ENCODE measurements at places on chromosomes 7 and 10. TPM values are rescaled to one million over a fixed set of nuclear protein-coding genes. Genes with fewer than 3 reads are reported as not detected.
A peak's percentile ranks its signal among the peaks of the same experiment; 100 is the strongest.

DNA sequence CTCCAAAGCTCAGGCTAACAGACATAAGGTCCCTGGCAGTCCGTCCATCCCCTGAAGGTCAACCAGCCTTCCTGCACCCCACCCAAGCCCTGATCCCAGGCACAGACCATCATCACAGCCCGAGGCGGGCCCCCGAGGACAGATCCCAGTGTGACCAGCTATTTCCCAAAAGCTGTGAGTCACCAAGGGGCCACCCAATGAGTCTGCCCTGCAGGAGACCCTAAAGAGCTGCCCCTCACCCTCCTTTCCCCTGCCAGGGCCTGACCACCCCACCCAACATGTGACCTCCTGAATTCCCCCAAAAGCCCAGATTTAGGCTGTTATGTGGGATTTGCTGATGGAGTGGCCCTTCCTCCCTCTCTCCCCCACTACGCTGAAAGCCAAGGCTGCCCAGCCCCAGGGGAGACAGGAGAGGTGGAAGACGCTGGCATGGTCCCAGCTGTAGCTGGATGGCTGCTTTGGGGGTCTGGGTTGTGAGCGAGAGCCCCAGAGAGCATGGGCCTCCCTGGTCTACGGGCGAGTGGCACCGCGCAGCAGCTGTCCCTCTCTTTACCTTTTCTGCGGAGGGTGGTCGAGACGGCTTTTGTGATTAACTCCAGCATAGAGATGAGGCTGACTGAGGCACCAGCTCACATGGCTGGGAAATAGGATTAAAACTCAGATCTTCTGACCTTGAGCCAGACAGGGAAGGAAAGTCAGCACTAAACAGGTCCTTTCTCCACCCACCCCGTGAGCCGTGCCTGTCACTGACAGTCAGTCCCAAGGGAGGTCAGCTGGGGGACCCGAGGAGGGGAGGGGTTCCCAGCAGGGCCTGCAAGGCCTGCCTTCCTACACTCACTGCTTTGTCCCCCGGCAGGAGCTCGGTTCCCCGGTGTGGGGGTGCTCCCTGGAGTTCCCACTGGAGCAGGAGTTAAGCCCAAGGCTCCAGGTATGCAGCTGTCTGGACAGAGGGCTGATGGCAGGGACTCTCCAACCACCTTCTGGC, 16.7 kb downstream of the ELN start:
- DNase-seq = no peak

GRCh38 chr7:148787571-148788295, 89.0 kb downstream of the CUL1 start:
- DNase-seq = no peak

- peak; percentile 13 for DNase-seq
These were observed 6.8 kb downstream of the AEBP1 start for GRCh38 chr7:44110719-44111635.

DNA sequence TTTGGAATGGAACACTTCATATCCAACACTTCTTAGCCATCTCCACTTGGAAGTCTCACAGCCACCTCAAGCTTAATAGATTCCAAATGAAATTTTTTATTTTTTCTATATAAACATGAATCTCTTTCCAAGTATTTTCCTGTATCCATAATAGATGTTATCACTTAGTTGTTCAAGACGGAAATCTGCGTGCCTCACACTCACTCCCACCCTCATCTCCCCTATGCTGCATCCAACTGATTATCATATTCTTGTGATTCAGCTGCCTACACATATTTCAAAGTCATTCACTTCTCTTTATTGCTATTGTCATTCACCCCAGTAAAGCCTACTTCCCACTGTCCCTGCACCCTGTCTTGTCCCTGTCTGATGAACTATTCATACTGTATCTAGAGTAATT, 70.2 kb upstream of the MKX start:
- DNase-seq = no peak

Gene RNF32
- total RNA-seq = 3.6 TPM

Gene ATP6V1F
- total RNA-seq = 152 TPM

Gene FAS
- 55.6 TPM for total RNA-seq

Gene AZGP1
- total RNA-seq = 0.58 TPM

Gene SFRP4
- not detected for total RNA-seq

Gene RGR
- total RNA-seq = not detected
